ENCODE measurements at places on chromosomes 4 and X.

DNA sequence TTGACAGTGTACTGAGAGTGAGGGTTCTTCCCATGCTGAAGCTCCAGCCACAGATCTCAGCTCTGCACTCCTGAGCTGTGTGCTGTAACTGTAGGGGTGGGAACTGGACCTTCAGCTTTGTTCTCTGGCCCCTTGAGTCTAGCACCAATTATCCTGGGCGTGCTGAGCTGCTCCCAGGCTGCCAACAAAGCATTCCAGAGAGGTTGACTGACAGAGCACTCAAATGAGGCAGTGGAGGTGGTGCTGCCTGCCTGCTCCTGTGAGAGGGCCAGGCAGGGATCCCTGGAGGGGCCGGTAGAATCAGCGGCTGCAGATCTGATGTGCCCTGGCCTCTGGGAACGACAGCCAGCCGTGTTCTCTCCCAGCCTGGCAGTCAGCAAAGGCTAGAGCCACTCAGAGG, 375.7 kb upstream of the AADAT start:
- DNase-seq = no peak

DNA sequence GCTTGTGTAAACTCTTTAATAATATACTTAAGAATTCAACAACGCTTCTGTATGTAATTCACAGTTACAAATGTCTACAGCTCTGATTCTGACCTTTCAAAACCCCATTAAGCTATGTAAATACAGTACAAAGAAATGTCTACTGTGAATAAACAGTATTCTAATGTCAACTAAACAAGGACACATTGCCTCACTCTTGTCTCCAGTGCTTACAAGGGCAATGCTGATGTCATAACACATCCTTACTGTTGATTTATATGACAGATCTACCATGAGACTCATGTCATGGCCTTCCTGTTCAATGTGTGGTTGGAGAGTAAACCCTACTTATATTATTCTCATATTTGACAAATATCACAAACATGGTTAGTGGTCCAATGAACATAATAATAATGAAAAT, 256.1 kb upstream of the ADGRL3 start:
- DNase-seq = no peak

DNA sequence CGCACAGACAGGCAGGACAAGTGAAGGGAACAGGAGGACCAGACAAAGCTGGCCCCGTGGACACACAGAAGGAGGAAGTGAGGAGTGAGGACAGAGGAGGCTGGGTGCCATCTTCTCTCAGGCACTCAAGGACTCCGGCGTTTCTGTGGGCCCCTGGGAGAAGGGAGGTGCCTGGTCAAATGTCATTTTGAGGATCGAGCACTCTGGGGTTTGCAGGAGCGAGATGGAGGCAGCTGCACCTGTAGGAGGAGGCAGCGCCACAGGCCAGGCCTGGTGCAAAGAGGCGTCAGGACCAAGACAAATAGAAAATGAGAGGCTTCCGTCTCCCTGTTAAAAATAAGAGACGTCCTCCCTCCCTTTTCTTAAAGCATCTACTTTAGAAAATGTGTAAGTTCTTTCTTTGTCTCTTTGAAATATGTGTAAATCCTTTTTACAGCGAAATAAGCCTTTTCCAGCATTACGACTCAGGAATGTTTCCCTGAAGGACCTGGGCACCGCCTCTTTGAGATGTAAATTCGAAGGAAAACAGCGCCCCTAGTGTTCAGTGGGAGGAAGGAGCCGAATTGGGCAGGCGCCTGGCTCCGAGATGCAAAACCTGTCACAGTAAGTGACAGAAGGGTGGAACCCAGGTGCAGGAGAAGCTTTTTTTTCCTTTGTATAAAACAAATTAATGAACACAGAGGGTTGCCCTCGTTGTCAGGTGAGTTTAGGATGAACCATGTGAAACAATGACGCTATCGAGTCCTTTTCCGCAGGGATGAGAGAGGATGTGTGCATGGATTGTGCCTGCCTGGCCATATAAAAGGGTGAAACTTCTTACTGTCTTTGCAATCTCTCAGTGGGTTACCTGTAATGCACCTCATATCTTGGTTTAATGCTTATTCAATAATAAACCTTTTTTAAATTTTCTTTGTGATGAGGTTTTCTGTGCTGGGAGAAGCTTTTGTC, 1.4 kb upstream of the C4orf50 start:
- peak; percentile 5 for DNase-seq

- no peak for DNase-seq
Observed at GRCh38 chr4:88275516-88275915, 8.8 kb downstream of the PPM1K start.

DNA sequence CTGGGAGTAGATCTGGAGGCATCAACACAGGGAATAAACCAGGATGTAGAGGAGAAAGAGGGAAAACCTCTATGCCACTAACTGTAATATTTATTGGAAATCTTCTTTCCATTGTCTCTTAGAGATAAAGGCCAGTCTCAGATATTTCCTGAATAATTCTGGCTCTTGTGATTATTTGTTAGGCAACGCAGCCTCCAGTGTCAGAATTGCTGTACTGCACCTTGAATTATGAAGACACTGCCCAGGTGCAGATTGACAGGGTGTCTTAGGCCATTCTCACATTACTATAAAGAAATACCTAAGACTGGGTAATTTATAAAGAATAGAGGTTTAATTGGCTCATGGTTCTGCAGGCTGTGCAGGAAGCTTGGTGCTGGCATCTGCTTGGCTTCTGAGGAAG, 100.7 kb upstream of the ZDHHC15 start:
- no peak for DNase-seq

DNA sequence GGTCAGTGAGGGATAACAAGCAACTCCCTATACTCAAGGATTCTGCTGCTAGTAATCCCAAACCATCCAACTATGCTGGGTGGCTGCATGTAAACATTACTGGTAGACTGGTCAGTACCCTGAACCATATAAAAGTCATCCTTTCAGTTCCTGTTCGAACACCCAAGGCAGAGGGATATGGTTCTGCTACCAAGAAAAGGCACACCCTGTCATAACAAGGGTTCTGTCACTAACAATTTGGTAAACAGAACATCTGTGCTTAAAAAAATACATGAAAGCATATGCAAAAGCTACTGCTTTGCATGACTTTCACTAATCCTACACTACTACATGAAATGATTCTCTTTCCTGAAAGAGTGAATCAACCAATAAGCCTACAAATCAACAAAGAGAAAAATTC, 76.8 kb upstream of the MCF2 start:
- DNase-seq = no peak

DNA sequence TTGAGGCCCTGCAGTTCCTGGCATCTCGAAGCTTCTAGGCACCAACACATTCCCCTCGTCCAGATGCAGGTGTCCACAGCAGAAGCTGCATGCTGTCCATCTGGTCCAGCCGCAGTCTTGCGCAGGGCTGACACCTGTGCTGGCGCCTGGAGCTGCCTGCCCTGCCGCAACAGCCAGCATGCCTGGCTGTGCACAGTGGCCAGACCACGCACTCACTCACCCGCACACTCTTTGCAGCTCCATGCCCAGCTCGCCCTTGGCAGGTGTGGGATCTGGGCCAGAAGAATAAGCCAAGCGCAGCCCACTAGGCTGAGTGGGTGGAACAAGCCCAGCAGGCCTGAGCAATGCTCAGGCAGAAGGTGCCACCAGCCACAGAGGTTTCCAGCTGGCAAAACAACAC, 125.6 kb downstream of the PARM1 start:
- DNase-seq = no peak

DNA sequence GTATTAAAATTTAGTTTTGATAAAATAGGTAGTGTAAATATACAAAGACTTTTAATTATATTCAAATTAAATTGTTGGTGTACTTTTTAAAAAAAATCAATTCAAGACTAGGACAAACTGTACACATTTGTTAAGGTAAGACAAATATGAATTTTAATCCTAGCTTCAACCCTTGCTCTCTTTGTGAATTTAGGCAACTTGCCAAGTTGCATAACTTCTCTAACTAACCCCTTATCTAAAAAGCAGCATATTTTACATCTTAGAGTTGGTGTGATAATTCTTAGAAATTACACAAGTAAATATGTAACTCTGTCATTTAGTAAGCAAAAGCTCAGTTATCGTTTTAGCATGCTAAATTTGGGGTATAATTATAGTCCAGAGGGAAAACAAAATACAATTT, 78.1 kb upstream of the FSTL5 start:
- DNase-seq = no peak

- DNase-seq = no peak
Observed at GRCh38 chr4:136465691-136466090, 1066.6 kb downstream of the PCDH18 start.

GRCh38 chr4:123844374-123844773, 447.8 kb downstream of the SPRY1 start:
- DNase-seq = no peak

DNA sequence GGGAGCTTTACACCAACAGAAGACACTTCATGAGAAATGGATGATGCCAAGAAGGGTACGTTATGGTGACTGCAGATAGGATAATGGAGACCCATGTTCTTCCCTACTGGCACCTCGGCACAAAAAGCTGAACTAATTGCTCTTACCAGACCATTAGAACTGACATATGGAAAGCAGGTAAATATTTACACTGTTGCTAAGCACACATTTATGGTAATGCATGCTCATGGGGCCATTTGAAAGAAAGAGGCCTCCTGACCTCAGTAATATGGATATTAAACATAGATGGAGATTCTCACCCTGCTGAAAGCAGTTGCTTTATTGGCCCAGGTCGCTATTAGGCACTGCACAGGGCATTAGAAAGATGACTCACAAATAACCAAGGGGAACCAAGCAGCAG, 1759.6 kb downstream of the C4orf33 start:
- DNase-seq = no peak

GRCh38 chr4:181261279-181261678, 981.9 kb upstream of the TENM3 start:
- no peak for DNase-seq
